ENCODE measurements at places on chromosomes 12 and 14.
A peak's percentile ranks its signal among the peaks of the same experiment; 100 is the strongest.

DNA sequence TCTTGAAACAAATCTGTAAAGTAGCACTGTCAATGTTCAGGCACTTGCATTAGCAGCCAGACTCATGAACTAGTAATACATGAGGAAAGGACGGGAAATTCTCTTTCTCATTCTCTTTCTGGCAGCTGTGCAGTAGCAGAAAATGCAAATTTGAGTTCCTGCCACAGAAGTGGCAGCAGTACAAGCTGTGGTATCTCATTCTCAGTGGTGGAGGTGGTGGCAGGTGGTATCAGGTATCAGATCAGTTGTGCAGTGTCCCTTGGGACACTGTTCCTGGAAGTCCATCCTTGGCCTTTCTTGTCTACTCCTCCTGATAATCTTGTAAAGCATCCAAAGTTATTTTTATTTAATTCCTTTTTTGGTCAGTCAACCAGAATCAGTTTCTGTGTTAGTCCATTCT is 103.0 kb downstream of the C12orf42 start:
- no peak for DNase-seq

DNA sequence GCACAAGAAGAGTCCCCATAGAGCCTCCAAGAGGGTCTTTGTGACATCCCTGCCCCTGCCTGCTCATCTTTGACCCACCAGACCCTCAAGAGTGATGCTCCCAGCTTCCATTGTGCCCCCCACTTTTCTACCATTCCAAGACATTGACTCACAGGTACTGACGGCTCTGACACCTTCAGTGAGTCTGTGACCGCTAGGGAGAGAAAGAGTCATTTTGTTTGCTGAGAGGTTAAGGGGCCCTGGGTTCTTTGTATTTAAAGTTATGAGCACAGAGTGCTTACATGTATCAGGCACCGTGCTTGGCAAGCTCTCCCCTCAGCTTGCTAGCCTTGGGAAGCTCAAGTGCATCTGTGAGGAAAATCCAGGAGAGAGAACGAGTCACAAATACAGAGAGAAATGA is 7.1 kb upstream of the KRT82 start:
- no peak for DNase-seq

DNA sequence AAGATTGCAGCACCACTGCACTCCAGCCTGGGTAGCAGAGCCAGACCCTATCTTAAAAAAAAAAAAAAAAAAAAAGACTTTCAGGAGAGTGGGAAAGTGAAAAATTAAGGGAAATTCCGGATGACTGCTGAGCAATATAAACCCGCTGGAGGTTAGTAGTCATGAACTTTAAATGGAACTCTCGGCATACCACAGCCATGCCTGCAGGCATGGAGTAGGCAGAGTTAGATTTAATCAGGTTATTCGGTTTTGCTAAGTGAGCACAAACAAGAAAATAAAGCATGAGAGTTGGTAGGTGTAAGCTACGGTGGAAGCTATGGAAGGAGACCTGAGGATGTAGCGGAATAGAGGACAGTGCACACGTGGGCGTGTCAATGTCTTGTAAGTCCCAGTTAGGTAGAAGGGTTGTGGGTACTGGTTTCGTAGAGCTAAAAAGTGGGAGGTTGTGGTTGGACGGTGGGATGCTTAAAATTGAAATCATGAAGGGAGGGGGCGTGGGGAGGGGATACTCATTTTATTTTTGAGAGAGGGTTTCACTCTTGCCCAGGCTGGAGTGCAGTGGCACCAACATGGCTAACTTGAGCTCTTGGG is 11.8 kb upstream of the TUBA1C start:
- DNase-seq = no peak

GRCh38 chr14:71290960-71291466 is 383.8 kb downstream of the PCNX1 start:
- DNase-seq = no peak

DNA sequence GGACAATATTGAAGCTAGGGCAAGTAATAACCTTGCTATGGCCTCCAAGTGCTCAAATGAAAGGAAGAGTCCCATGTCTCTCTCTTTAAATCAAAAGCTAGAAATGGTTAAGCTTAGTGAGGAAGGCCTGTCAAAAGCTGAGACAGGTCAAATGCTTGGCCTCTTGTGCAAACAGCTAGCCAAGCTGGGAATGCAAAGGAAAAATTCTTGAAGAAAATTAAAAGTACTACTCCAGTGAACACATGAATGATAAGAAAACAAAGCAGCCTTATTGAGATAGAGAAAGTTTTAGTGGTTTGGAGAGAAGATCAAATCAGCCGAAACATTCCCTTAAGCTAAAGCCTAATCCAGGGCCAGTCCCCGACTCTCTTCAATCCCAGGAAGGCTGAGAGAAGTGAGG is 84.1 kb upstream of the PLEKHA5 start:
- DNase-seq = no peak

DNA sequence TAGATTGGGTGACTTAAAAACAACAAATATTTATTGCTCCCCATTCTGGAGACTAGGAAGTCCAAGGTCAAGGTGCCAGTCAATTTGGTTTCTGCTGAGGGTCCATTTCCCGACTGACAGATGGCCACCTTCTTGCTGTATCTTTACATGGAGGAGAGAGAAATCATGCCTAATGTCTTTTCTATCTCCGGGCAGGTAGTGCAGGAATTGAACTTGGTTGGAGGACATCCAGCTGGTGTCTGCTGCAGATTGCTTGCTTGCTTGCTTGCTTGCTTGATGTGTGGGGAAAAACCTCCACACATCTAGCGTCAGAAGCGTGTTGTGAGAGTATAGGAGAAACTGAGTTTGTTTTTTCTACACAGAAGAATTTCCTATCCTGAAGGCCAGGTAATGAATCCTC is 561.4 kb downstream of the DIO2 start:
- DNase-seq = no peak

DNA sequence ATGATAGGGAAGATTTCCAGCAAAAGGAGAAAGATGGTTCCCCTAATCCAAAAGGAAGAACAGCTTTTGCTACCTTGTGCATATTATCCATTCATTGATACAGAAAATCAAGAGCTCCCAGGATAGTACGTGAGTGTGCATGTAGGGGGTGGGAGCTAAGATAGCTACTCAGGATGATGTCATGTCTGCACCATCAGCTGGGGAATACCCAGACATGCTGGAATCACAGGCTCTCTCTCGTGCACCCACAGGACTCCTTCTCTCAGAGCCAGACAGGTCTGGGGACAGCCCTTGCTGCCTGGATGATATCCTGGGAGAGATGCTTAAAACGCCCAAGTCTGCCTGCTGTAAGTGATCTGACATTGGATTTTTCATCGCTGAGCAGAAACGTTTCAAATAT is 38.9 kb downstream of the FOXN3 start:
- peak; percentile 86 for DNase-seq

DNA sequence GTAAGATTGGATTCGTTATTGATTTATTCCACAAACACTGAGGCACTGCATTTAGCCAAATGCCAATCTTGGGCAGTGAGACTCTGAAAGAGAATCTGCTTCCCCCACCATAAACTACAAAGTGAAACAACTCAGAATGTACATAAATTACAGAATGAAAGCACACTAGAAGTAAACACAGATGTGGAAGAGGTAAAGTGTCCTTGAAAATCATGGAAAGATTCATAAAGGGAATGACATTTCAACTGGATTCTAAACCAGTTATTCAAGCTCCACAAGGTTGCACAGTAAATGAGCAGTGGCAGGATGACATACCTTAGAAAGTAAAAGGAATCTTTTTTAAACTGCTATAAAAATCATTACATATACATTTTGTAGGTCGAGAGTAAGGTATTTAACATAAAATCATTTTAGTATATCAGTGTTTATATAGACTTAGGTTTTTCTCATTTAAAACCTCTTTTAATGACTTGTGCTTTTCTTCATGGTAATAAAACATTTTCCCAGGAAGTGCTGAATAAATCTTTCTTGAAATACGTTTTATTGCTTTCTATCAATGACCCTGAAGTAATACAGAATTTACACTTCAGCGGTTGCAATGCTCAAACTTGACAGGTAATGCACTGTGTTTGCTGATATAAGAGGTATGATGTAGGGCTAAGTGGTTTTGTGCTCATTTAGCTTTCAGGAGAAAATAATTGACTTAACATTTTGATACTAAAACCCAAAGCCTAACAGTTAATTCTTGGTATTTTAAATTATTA is 270.6 kb downstream of the NAV3 start:
- no peak for DNase-seq

DNA sequence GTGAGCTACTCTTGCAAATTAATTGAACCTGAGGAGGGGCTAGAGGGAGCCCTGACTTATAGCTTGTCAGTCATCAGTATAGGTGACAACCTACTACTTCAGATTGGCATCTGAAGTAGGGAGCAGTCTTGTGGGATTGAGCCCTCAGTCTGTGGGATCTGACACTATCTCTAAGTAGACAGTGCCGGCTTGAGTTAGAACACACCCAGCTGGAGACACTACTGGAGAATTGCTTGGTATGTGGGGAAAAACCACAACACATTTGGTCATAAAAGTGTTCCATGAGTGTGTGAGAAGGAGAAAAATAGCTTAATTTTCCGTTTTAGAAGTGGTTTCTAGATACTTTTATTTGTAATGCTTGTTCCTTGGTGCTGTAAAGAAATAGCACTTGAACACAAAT is 30.5 kb upstream of the DDHD1 start:
- DNase-seq = peak; percentile 25

GRCh38 chr12:93884794-93885460 is 207.8 kb downstream of the CRADD start:
- no peak for DNase-seq

DNA sequence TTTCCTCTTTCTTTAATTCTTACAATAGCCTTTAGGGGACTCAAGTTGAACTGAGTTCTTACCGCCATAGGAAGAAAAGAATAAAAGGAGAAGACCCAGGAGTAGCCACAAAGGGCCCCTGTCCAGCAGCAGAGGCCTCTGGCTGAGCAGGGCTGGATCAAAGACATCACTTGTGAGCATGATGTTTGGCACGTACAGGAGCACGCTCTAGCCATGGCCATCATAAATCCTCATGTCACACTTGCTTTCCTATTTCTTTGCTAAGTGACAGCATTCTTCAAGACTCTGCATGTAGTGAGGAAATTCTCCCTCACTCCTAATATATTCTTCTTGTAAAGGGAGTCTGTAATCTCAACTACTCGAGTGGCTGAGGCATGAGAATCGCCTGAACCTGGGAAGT is 15.7 kb downstream of the CLEC4C start:
- no peak for DNase-seq

DNA sequence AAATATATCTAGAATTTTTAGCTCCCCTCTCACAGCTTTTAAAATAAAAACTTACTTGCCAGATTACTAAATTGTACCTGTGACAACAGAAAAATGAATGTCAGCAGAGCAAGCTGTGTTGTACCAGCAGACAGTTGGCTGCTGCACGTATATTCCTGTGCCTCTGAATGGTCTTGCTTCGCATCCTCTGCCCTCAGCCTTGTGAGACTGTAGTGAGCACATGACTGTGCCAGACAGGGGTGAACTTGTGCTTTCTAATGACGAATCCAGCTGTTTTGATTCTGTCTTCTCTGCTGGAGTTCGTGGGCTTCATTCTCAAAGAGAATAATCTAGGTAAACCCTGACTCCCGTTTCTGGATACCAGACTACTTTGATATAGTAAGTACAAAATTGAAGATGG is 58.3 kb upstream of the FRMD6 start:
- no peak for DNase-seq

- DNase-seq = no peak
Observed at GRCh38 chr14:90489306-90489705, 92.5 kb downstream of the CALM1 start.

GRCh38 chr14:100448376-100448775 is 125.2 kb downstream of the SLC25A47 start:
- DNase-seq = no peak

- no peak for DNase-seq
Observed at GRCh38 chr12:93139028-93139665, 210.1 kb upstream of the EEA1 start.

DNA sequence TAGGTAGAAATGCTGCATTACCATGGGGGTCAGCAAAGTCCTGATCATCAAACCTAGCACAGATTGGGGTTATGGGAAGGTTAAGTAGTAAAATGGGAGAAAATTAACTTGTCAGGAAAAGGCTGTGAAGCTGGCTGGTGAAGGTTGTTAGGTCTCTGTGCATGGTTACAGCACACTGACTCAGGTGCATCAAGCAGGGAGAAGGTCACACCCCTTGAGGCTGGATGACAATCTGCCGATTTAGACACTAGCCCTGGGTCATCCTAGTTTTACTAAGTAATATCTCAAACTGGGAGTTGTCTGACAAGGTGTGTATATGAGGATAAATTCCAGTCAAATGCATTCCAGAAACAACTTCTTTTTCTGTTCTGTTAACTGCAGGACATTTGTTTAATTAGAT is 271.1 kb upstream of the LRIG3 start:
- no peak for DNase-seq
